ENCODE measurements at places on chromosomes 7 and 10. TPM values are rescaled to one million over a fixed set of nuclear protein-coding genes. Genes with fewer than 3 reads are reported as not detected.

DNA sequence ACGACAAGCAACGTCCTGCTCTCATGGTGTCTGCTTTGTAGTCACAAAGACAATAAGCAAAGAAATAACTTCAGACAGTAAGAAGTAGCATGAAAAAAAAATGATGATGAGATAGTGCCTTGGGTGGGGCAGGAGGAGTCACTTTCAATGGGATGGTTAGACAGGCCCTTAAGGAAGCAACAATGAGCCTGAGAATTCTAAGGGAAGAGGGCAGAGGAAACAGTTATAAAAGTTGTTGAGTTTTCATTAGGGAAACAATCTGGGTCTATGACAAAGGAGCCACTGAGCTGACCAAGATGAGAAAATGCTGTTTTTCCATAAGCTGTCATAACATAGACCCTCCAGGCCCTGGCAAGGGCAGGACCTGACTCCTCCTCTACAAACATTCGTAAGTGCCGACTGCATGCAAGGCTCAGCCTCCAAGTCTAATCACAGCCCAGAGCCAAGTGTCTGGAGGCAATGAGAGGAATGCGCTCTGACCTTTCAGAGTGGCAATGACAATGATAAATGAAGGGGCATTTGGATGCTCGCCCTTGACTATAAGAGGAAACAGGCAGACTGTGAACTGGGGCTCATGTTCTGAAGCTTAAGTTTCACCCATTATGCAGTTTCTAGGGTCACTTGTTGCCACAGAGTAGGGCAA lies 43.7 kb downstream of the PPP1R3C start:
- H3K4me1 ChIP-seq = peaks cover 46% of the 10 kb centered on the region
- H3K27ac ChIP-seq = peak overlapping the region; percentile 51
- no peak overlapping the region for H3K4me3 ChIP-seq
- peak; percentile 89 for DNase-seq
- H3K36me3 ChIP-seq = no peaks in the 10 kb centered on the region

- H3K4me1 ChIP-seq = no peaks in the 10 kb centered on the region
- no peaks in the 10 kb centered on the region for H3K27me3 ChIP-seq
- no peak overlapping the region for H3K27ac ChIP-seq
- no peak overlapping the region for H3K4me3 ChIP-seq
- no peaks in the 10 kb centered on the region for H3K36me3 ChIP-seq
Observed at GRCh38 chr10:48744587-48744986, 59.9 kb downstream of the WDFY4 start.

- peaks cover 1% of the 10 kb centered on the region for H3K36me3 ChIP-seq
- H3K4me3 ChIP-seq = no peak overlapping the region
- H3K4me1 ChIP-seq = peaks cover 10% of the 10 kb centered on the region
- no peak for DNase-seq
Observed at GRCh38 chr10:49486009-49486408, 52.9 kb downstream of the ERCC6 start.

- no peak overlapping the region for H3K27ac ChIP-seq
- peaks cover 12% of the 10 kb centered on the region for H3K4me1 ChIP-seq
- no peaks in the 10 kb centered on the region for H3K27me3 ChIP-seq
Observed at GRCh38 chr7:14229047-14229446, 239.6 kb upstream of the ETV1 start.

DNA sequence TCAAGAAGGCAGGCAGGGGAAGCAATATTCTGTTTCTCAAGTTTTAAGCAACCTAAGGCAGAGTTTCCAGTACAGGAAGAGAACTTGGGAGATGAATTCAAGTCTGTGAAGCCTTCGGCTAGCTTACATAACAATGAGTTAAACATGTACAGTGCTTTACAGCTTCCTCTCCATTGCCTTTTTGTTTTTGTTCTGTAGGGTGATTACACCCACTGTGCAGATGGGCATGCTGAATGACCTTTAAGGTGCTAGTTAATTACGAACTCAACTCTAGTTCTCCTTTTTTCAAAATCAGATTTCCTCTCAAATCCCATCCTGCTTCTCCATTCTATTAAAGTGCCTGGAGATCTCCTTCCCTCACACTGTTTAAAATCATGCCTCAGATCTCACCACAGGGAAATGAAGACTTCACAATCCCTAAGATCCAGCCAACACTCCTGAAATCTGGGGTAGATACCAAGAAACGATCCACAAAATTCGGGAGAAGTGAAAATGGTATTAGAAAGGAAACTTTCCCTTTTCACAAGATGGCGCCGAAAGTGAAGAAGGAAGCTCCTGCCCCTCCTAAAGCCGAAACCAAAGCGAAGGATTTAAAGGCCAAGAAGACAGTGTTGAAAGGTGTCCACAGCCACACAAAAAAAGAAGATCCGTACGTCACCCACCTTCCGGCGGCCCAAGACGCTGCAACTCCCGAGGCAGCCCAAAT lies 16.8 kb upstream of the MSMB start:
- H3K27me3 ChIP-seq = no peaks in the 10 kb centered on the region
- DNase-seq = no peak
- no peaks in the 10 kb centered on the region for H3K4me1 ChIP-seq
- no peak overlapping the region for H3K27ac ChIP-seq
- H3K4me3 ChIP-seq = no peak overlapping the region

GRCh38 chr10:63765126-63765525 lies 243.9 kb downstream of the REEP3 start:
- no peak overlapping the region for H3K27ac ChIP-seq
- no peak for DNase-seq
- no peaks in the 10 kb centered on the region for H3K36me3 ChIP-seq
- H3K4me1 ChIP-seq = peaks cover 13% of the 10 kb centered on the region

DNA sequence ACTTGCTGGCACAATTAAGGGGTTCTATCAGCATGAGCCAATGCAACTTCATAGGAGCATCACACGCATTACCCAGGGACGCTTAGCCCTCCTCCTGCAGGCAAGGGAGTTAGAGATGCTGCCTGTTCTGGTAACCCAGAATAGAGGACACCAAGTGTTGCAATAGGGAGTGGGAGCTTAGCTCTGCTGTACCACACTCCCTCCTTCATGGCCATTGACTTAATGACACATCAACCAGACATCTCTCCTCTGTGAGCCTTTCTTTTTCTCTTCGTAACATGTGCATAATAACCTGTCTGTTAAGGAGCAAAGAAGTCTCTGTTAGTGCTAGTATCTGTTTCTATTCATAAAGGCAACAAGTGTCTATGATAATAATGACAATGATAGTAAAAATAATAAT lies 282.4 kb downstream of the SORCS3 start:
- no peaks in the 10 kb centered on the region for H3K27me3 ChIP-seq
- peaks cover under 1% of the 10 kb centered on the region for H3K4me1 ChIP-seq
- H3K36me3 ChIP-seq = no peaks in the 10 kb centered on the region
- no peak overlapping the region for H3K27ac ChIP-seq
- no peak for DNase-seq
- H3K4me3 ChIP-seq = no peak overlapping the region

The CPXM2 gene
- 5.5 TPM for total RNA-seq

The TAS2R41 gene
- not detected for total RNA-seq

All from astrocyte (in vitro differentiated cells and primary cell).